ENCODE measurements at places on chromosomes 7 and 10.

DNA sequence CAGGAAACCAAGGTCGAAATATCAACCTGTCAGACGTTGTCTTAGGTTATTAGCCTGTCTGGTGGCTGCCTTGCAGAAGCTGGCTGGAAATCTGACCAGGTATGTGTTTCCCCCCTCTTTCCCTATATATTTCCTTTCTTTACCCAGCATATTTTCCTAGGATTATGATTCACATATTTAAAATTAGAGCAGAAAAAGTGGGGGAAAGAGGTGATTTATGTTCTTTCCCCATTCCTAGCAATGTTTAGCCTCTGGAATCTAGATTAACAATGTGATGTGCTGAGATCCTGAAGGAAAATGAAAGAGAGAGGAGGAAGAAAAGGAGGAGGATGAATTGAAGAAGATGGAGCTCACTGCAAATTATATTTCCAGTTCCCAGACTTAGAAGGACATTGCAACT lies 421.4 kb upstream of the AUTS2 start:
- DNase-seq: no peak

DNA sequence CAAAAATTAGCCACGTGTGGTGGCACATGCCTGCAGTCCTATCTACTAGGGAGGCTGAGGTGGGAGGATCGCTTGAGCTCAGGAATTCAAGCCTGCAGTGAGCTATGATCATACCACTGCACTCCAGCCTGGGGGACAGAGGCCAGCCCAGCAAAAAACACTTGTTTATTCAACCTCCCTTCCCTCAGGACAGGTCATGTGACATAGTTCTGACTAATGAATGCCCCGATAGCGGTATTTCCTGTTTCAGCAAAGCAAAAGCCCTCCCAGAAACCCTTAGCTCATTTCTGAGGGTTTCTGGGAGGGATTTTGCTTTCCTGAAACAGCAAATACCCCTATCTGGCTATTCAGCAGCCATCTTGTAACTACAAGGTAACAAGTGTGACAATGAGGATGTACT lies 157.1 kb downstream of the GATA3 start:
- DNase-seq: no peak

DNA sequence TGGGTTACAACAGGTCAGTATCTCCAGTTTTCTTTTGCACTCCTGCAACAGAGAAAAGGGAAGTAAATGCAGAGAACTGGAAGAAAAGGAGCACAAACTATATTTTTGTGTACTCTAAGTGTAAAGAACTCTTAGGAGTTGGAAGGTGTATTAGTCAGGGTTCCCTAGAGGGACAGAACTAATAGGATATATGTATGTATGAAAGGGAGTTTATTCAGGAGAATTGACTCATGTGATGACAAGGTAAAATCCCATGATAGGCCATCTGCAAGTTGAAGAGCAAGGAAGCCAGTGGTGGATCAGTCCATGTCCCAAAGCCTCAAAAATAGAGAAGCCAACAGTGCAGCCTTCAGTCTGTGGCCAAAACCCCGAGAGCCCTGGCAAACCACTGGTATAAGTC lies 22.6 kb upstream of the RAB18 start:
- no peak for DNase-seq

- DNase-seq: no peak
Observed at GRCh38 chr10:124225029-124225466, 131.7 kb upstream of the CHST15 start.

DNA sequence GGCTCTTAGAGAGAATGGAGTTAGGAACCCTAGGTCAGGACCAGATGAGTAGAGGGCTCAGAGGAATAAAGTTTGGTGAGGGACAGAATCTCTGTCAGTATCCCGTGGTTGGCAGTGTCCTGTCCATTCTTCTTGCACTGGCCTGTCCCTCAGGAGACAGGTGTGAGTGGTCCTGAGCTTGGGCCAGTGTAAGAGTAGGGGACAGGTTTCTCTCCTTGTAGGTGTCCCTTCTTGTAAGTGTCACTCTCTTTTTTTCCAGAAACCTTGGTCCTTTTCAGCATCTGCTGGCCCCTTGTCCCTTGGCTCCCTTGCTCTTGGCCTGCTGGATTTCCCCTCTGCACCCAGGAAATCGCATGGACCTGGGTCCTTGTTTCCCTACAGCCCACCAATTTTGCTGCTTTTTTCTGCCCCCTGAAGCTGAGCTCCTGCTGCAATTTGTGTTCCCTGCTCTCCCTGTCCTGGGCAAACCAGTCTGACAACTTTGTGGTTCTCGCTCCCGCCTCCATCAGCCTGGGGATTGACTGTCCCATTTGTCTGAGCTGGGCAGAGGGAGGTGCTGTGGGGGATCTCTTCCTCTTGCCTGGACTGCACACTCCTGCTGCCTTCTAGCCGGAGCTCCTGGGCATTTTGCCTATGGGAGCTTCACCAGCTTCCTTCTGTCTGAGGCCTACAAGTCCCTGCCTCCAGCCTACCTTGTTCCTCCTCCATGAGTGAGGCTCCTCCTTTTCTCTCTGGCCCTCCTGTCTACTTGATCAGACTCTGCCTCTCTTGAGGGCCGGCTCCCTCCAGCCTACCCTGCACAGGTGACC lies 6.5 kb downstream of the TSPAN14 start:
- DNase-seq: no peak

- no peak for DNase-seq
Observed at GRCh38 chr7:16847381-16847860, 34.4 kb downstream of the AGR3 start.

DNA sequence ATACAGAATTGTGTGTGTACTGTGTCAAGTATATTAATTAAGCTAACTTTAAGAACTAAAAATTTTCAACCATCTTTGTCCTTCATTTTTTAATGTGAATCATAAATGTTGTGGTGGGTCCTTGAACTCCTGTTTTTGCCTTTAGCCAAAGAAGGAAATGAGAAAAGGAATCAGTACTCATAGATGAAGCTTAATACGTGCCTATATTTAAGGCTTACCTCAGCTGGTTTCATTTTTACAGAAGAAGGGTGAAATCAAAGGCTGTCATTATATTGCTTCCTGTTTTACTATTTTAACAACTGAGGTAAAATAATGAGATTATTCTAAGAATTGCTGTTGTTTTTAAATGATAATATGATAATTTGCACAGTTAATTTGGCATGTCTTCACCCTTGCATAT lies 6.3 kb upstream of the SNX13 start:
- no peak for DNase-seq

DNA sequence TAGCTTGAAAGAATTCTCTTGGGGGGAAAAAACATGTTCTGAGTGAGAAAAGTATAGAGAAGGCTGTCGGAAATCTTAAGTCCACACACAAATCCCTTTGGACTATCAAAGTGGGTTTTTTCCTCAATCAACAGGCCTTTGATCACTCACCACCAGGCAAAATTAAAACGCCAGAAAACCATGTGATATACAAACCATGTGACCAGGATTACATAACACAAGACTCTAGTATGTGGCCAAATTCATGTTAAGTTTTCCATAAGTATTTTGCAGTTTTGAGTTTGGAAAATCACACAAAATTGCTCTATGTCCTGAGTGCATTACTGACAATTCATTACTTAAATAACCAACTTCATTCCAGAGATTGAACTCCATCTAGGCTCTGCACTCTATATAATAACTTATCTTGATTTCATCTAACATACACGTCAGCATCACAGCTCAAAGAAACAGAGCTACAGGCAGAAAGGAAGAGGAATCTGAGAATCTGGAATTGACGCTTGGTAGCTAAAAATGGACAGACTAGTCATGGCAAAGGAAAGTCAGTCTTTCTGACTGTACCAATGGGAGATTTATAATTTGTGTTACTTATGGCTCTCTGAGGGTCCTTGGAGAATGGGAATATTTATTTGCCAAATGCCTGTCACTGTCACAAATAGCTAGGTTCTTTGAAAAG lies 383.5 kb downstream of the SFMBT2 start:
- DNase-seq: no peak

DNA sequence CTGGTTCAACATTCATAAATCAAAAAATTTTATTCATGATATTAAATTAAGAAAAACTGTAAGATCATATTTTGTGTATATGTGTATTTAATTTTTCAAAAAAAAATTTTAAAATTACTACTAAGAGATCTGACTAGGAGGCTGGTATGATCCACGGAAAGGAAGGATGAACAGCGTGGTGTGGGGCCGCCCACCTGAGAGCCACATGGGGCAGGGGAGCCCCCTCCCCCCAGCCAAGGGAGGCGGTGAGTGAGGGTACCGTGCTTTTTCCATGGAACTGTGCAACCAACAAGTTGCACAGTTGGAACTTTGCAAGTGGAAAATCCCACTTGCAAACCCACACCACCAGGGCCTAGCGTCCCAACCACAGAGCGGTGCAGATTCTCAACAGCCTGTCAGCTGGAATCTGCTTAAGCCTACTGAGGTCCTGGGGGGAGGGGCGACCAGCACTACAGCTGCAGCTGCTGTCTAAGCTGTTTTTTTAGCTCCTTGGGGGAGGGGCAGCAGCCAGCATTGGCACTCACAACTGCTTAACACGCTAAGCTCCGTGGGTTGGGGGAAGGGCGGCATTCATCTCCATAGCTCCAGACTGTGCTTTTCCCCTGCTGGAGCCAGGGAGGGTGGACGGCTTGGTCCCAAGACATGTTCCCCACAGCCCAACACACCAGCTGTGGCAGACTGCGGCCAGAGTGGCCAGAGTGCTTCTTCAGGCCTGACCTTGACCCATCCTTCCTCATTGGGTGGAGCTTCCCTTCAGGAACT lies 94.2 kb upstream of the IGFBP3 start:
- DNase-seq: no peak

DNA sequence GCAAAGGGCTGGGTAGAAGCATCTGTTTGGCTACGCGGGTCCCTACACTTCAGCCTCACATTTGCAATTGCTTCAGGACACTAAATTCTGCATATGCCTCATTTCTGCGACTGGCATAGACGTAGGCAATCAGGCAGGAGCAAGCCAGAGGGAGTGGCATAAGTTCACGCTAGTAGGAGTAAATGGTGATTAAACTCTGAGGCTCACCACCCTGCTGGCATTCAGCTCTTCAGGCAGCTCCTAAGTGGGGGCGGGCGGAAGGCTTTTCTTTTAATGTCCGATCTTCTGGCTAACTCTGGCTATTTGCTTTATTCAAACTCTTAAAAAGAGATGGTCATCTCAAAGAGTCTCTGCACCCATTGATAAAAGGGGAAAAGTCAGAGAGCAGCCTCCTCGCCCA lies 45.3 kb downstream of the RGS10 start:
- DNase-seq: no peak

GRCh38 chr7:157228864-157229422 lies 90.2 kb downstream of the UBE3C start:
- DNase-seq: no peak

DNA sequence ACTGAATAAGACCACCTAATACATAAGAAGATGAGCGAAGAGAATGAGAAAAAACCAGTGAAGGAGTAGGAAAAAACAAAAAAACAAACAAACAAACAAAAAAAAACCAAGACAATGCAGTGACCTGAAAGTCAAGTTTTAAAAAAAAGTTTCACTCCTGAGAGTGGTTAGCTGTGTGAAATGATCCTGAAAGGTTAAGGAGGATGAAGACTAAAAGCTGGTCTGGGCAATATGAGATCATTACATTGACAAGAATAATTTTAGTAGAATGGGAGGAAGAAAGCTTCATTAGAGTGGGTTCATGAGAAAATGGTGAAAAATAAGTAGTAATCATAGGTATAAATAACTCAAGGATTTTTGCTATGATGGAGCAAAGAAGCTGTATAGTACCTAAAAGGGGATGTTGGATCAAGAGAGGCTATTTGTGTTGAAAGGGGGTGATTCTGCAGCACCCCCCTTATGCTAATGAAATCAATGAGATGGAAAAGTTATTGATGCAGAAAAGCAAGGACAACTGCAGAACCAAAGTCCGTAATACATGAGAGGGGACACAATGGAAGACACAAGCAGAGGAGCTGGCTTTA lies 80.2 kb downstream of the KMT2C start:
- no peak for DNase-seq

DNA sequence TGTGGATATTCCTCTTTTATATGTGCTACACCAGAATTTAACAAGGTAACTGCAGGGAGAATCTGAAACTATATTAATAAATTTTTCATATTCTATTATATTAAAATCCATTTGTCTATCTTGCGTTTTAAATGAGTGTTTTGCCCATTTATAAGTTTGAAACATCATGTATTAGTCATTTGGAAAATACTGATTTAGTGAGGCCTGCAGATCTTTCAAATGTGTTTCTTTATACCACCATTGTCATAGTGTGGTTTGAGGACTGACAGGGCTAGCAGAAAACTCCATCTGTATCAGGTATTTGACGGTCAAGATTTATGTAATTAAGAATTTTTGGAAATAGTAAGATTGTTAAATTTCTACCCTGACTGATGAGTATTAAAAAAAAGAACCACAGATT lies 29.3 kb downstream of the MAPK8 start:
- no peak for DNase-seq

DNA sequence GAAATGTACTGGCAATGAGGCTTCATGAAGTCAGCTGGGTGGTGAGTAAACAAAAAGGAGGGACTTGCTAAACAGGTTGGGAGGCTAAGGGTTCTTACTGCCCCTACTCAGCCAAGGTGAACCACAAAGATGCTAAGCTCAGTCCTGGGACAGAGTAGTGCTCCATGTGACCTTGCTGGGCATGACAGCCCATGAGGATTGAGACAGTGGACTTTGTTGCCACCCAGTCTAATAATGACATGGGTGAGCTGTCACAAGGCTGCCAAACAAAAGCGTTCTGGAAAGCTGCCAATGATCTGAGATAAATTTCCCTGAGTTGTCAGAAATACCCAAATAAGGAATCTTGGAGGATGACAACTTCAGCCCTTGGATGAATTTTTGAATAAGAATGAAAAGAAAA lies 75.2 kb downstream of the CLEC2L start:
- no peak for DNase-seq

GRCh38 chr7:21763818-21764217 lies 181.9 kb downstream of the CDCA7L start:
- no peak for DNase-seq

GRCh38 chr10:48418189-48418788 lies 111.8 kb downstream of the MAPK8 start:
- DNase-seq: no peak

- no peak for DNase-seq
Observed at GRCh38 chr7:12401538-12402364, 1.9 kb downstream of the VWDE start.

DNA sequence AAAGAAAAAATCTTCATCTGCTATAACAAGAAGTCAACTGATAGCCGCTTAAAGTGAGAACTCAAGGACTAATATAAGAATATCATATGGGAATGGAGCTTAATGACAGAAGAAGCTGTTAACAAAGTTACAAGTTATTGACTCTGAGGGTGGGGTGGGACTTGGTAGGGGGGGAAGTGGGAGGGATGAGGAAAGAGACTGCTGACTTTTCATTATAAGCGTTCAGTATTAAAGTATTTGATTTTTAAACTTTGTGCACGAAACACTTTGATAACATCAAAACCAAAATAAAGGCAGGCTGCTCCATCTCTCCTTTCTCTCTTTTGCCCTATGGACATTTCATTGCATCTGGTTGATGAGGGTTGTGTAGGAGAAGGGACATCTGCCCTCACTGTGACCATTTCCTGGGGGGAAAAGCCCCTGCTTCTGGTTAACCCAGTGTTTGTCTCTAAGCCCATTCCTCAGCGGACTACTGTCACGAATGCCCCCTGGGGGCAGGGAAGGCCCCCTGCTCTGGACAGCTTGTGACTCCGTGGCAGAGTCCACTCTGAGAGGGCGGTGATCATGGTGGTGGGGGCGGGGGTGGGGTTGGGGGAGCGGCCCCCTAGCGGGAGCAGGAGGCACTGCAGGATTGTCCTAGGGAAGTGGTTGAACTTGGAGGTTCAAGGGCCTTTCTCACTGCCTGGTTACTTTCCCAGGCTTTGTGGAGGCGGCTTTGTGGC lies 17.4 kb downstream of the SLC13A4 start:
- DNase-seq: no peak

- no peak for DNase-seq
Observed at GRCh38 chr10:10873289-10873688, 144.4 kb upstream of the CELF2 start.

All from stimulated activated CD4-positive, alpha-beta T cell treated with anti-CD3 and anti-CD28 coated beads, Interleukin-1b, Interleukin-23, amount 100 ng/mL, for 1 hour (primary cell).